Stimulated activated CD4-positive, alpha-beta T cell treated with anti-CD3 and anti-CD28 coated beads, Interleukin-4, amount 100 ng/mL, for 24 hours (primary cell): ENCODE measurements at places on chromosomes 11 and 22.
A peak's percentile ranks its signal among the peaks of the same experiment; 100 is the strongest.

GRCh38 chr22:32558681-32559355 is 84.2 kb downstream of the FBXO7 start:
- DNase-seq = no peak

- no peak for DNase-seq
These were observed 8.9 kb downstream of the APOBEC3A start for GRCh38 chr22:38966380-38966702.

GRCh38 chr11:134480136-134480712 is 68.2 kb upstream of the B3GAT1 start:
- DNase-seq = no peak

GRCh38 chr11:12461516-12461915 is 84.1 kb downstream of the PARVA start:
- DNase-seq = no peak

- DNase-seq = no peak
These were observed 544.3 kb upstream of the LRRC4C start for GRCh38 chr11:42003801-42004200.

DNA sequence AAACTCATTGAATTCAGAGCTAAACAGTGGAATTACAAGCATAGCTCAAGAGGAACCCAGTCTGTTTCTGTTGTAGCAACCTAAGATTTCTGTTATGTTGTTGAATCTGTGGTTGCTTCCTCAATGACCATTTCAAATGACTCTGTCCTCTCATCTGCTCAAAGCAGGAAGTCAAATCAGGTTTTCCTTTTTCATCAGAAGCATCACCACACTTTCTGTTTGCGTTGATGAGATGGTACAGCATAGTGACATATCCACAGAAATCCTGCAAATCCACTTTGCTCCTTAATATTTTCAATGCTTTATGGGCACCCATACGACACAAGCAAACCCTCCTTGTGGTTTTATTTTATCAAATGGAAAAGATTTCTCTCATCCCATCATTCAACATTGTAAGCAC is 12.6 kb upstream of the UCP2 start:
- DNase-seq = peak; percentile 22
